Stimulated activated CD8-positive, alpha-beta memory T cell treated with anti-CD3 and anti-CD28 coated beads, Interleukin-7, amount 100 ng/mL, for 48 hours (primary cell): ENCODE measurements at places on chromosomes 11 and 22.
A peak's percentile ranks its signal among the peaks of the same experiment; 100 is the strongest.

DNA sequence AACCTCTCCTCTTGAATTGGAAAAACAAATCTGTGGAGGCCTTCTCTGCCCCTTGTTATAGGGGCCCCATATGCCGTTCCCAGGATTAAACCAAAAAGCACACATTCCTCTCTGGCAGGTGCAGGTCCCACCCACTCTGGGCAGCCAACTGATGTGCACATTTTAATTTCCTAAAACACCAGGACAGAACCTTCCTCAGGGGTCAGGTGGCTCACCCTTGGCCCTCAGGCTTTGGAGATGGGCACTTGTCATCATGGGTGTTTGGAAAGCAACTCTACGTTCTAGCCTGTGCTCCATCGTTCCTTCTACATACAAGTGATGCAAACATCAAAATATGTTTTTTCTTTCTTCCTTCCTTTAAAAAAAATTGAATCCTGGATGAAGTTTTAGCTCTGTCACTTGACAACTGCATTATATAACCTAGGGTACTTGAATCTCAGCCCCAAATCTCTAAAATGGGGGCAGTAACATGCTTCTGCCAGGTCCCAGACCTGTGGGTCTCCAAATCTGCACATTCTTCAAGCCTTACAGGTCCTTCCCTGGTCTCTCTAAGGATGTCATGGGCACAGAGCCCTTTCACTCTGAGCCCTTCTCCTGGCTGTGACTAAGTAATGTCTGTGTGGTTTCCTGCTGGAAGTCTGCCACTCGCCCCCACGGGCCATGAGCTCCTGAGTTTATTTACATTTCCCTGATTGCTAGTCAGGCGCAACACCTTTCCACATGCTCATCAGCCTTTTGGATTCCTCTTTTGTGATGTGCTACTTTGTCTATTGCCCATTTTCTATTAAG lies 43.8 kb downstream of the KCNQ1OT1 start:
- no peak for DNase-seq

DNA sequence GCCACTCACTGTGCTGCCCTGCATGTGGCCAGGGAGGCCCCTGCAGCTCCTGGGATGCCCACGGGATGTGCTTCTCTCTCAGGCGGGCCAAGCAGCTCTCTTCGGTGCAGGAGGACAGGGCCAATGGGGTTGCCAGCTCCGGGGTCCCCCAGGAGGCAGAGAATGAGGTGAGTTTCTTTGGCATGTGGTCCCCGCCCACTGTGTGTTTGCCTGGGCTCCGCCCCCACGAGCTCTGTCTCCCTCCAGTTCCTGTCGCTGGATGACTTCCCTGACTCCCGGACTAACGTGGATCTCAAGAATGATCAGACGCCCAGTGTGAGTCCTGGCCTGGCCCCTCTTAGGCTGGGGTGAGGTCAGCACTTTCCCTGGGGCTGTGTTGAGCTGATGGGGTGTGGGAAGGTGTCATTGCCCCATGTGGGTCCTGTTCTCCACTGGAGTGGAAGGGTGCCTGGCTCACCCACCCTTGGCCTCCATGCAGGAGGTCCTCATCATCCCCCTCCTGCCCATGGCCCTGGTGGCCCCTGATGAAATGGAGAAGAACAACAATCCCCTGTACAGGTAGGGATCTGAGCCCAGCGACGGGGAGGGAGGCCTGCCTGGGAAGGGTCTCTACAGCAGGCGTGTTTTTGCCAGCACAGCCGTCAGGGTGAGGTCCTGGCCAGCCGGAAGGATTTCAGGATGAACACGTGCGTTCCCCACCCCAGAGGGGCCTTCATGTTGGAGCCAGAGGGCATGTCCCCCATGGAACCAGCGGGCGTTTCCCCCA lies 7.7 kb downstream of the SCO2 start:
- DNase-seq, result no peak

- no peak for DNase-seq
Observed at GRCh38 chr11:18394928-18395734, 768 bp downstream of the LDHA start.

DNA sequence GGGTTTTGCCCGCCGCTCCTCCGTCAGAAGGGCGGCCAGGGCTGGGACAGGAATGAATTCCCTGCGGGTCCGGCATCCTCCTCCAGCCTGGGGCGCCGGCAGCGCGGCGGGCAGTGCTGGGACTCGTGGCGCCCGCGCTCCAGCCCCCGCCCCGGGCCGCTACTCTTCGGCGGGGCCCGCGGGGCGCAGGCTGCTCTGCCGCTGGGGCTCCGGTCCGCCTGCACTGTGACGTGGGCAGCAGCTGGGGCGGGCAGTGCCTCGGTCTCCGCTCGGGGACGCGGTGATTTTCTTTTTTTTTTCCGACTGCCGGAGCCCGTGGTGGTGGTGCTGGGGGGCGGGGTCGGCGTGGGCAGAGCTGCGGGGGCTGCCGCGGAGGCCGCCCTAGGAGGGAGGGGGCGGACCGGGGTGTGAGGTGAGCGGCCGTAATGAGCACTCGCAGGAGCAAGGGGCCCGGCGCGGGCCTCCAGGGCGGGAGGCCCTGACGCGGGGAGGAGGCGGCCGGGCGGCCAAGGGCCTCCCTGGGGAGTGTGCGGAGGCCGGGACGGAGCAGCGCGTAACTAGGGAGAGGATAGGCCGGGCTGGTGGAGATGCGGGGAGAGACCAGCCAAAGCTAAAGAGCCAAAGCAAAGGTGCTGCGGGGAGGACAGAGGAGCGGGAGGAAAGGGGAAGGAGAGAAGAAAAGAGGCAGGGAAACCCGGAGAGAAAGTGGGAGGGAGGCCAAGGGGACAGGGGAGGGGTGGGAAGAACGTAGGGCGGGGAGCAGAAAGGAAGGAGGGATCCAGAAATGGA lies 73.3 kb upstream of the ZBED5 start:
- no peak for DNase-seq

- DNase-seq, result no peak
Observed at GRCh38 chr22:50243685-50244419, 971 bp downstream of the TUBGCP6 start.

GRCh38 chr11:44110231-44110679 lies 14.8 kb downstream of the EXT2 start:
- DNase-seq, result peak; percentile 4

- no peak for DNase-seq
Observed at GRCh38 chr22:29689880-29690213, 30.0 kb upstream of the CABP7 start.

GRCh38 chr11:69381681-69382130 lies 87.8 kb downstream of the MYEOV start:
- no peak for DNase-seq

DNA sequence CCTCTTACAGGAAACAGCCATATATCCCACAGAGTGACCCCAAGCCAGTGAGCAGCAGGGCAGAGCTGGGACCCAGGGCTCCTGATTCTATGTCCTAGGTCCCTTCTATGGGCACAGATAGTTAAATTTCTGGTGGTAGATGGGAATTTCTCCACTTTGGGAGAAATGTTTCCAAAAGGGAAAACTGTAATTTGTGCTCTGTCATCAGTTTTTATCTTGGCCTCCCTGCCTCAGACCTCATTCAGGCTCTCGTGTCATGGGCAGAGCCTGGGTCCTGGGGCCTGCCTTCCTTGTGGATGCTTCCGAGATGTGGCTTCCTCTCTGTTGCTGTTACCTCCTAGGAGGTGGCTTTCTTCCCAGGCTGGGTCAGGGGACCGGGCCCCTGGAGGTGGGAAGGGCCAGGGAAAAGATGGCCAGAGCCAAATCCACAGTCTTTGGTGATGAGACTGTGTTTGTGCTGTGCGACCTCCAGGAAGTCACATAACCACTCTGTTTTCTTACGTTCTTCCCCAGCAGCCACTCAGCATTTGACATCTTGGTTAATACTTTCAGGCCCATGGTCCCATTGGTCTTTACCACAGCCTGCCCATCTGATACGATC lies 8.6 kb downstream of the LRRC32 start:
- DNase-seq, result no peak

DNA sequence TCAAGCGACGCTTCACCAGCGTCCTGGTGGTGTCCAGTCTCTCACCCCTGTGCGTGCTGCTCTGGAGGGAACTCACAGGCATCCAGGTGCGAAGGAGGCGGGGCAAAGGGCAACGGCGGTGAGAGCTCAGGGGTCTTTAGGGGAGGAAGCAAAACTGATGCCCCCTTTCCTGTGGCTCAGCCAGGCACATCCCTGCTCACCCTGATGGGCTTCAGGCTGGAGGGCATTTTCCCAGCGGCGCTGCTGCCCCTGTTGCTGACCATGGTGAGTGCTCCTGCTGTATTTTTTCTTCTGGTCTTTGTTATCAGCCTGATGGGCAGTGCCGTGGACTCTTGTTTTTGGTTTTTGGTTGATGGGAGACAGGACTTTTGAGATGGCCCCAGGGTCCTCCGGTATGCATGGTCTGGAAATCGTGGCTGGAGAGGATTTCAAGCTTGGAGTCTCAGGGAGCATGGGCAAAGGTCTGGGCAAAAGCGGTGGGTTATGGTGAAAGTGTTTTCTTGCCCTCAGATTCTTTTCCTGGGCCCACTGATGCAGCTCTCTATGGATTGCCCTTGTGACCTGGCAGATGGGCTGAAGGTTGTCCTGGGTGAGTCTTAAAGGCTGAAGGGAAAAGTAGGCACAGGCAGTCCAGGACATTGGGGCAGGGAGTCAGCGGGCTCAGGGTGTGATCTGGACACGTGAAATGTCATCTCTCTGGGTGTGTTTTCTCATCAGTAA lies 695 bp downstream of the RCE1 start:
- DNase-seq, result no peak

DNA sequence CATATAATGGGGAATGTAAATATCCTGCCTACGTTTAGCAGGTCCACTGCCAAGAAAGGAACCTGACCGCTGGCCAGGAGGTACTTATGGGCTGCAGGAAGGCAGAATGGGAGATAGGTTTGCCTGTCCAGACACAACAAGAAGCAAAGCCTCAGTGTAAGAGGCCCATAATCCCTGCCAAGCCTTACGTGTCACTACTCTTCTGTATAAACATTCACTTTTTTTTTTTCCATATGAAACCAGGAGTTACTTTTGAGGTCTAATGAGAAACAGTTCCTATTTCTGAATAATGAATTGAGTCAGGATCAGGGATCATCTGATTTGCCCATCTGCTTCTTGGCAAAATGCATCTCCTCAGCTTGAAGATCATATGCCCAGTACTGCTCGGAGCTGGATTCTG lies 230.2 kb downstream of the NTM start:
- DNase-seq, result no peak

DNA sequence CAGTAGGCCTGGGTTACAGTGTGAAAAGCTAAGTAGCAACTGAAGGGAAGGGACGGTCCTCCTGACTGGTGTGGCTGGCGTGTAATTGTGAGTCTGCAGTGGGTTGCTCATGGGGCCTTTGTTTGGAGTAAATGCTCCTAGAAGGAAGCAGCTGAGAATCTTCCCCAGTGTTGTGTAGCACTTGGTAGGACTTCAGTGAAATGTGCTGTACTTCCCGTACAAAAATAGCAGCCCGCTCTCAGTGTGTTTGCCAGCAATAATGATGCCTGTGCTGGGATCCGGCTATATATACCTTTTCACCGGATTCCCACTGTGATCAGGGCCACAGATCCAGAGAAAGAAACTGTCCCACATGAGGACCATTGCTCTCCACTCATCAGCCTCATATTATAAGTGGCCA lies 175.7 kb upstream of the NTM start:
- DNase-seq, result no peak

GRCh38 chr11:42657169-42657568 lies 654.6 kb upstream of the API5 start:
- DNase-seq, result no peak

GRCh38 chr11:102456381-102456780 lies 3.8 kb upstream of the TMEM123 start:
- DNase-seq, result no peak

DNA sequence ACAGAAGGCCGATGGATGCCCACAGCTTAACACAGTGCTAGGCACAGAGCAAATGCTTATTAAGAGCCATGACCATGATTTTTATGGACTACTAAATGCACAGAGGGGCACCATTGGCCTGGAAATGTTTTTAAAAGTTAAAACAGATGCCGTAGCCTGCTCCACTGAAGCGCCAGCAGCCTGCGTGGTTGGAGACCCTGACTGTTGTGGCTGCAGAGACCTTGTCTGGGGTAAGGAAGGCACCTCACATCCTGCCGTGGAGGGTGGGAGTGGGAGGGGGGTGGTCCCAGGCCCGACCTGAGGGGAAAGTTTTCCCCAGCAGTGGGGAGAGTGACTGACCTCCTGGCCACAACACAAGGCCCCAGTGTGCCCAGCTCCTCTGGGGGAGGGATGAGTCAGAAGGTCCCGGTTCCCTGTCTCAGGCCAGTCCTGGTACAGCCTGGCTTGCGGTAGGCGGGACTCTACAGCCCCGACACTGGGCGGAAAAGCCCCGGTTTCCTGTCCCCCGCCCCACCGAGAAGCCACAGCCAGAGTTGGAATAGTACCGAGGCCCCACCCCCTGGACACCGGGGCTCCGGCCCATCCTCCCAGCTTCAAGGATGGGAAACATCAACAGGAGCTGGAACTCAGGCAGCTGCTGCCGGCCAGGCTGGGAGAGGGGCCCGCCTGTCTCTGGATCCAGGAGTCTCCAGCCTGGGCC lies 7.0 kb downstream of the CHST1 start:
- DNase-seq, result no peak

GRCh38 chr11:82864268-82864667 lies 36.0 kb downstream of the PRCP start:
- no peak for DNase-seq

DNA sequence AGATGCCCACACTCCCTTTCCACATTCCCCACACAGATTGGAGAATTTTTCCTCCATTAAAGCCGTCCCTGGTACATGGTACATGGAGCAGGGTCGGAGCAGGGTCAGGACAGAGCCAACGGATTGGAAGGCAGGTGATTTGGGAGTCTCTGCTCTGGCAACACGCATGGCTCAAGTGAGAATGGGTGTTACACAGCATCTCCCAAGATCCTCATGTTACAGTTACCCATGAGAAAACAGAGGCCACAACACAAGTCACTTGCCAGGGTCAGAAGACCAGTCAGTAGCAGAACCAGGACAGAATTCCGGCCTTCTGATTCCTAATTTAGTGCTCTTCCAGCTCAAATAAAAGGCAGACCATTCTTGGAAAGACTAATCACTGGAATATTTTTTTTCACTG lies 7.7 kb upstream of the F2 start:
- DNase-seq, result no peak

DNA sequence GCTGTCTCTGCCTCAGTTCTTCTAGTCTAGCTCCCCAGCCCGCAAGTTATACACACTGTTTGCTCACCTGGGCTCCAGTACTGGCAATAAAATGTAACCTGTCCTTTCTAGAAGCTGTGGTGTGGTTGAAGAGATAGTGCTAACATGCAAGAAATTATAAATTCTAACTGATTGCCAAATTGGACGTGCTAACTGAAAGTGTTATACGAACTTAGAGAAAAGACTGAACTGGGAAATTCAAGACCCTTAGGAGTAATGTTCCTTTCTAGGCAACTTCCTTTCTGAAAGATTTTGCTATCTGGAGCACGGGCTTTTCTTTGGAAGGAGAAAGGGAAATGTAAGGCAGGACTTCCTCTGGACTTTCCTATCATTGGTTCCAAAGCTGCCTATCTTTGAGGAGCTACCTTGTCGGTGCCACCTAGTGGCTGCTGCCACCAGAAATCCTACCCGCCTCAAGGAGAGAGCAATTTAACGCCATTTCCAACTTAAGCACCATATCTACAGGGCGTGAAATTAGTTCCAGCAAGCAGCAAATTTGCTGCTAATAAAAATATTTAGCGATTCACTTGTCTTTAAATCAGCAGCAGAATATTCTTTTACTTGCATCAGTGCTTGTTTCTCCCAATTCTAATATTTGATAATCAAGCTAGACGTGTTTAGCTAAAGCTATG lies 12.7 kb upstream of the TMEM218 start:
- peak; percentile 21 for DNase-seq

- no peak for DNase-seq
Observed at GRCh38 chr22:43897751-43898261, 6.0 kb upstream of the PNPLA5 start.
